Trophoblast cell (in vitro differentiated cells and primary cell): ENCODE measurements at places on chromosomes 1 and 21.

- DNase-seq = no peak
These were observed 16.3 kb downstream of the TAL1 start for GRCh38 chr1:47215713-47216112.

GRCh38 chr1:21242846-21243245 is 47.4 kb downstream of the ECE1 start:
- no peak for DNase-seq

GRCh38 chr1:202812176-202813026 is 1.6 kb downstream of the PCAT6 start:
- peak; percentile 67 for DNase-seq

DNA sequence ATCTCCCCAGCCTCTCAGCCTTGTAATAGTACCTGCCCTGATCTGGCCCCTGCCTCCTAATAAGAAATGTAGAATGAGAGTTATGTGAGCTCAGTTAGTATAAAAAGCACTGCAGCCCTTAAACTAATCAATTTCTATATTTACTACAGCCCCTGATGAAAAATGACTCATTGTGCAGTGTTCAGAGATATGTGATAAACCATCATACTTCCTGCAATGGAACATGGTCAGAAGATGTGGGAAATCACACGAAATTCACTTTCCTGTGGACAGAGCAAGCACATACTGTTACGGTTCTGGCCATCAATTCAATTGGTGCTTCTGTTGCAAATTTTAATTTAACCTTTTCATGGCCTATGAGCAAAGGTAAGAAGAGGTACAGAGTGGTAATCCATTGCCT is 176.8 kb upstream of the PDE4B start:
- DNase-seq = no peak

GRCh38 chr1:207001492-207002245 is 30.9 kb downstream of the C1orf116 start:
- peak; percentile 80 for DNase-seq

GRCh38 chr1:231338270-231339128 is at the start of gene SPRTN:
Gene SPRTN, plus strand, starts transcription at chr1:231338293. Its CDS starts 91 bp downstream, at chr1:231338384.
- no peak for DNase-seq

DNA sequence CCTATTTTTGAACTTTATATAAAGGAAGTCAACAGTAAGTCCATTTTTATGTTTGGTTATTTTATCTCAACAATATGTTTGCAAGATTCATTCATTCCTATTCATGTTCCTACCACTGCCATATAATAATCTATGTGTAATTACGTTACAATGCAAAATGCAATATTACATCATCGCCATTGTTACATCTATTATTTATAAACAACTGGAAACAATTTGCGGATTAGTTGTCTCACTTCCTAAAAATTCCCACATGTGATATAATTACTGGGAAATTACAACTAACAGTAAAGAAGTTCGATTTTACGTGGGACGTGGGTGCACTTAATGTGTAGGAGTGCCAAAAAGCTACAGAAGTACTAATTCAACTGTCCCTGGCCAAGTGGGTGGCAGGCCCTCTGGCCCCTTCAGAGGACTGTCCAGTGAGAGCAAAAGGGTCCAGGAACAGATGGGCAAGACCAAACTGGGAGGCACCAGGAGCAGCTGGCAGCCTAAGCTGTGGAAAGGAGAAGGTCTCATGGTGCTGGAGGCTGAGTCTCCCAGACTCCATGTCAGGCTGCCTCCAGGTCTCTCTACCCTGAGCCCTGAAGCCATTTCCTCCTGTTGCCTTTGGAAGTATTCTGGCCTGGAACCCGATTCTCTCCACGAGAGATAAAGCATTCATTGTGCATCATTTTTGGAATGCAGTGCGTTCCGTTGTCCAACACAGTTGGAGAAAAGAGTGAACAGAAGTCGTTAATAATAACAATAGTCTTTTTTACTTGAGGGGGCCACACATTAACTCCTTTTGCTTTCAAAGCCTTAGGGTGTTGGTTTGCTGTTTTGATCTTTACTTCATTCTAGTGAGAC is 42.9 kb downstream of the TNNT2 start:
- DNase-seq = no peak

- no peak for DNase-seq
These were observed 13.8 kb downstream of the UBASH3A start for GRCh38 chr21:42417533-42417932.

- no peak for DNase-seq
These were observed 12.7 kb upstream of the HYI start for GRCh38 chr1:43466403-43466802.

- DNase-seq = no peak
These were observed 156.0 kb upstream of the BACE2 start for GRCh38 chr21:41011951-41012366.

DNA sequence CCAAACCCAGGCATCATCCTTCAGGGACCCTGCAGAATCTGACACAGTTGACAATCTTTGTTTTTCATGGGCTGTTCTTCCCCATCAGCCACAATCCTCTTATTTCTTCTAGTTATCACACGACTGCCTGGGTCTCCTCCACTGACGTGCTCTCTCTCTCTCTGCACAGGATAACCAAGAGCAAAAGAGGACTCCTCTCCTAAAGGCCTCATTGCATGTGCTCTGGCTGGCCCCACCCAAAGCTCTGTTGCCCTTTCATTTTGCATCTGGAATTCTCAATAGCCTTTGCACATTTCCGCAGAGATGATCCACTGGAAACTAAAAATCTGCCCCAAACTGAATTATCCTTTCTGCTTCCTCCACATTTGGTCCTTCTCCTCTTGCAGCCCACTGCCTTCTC is 58.5 kb downstream of the KANK4 start:
- no peak for DNase-seq

DNA sequence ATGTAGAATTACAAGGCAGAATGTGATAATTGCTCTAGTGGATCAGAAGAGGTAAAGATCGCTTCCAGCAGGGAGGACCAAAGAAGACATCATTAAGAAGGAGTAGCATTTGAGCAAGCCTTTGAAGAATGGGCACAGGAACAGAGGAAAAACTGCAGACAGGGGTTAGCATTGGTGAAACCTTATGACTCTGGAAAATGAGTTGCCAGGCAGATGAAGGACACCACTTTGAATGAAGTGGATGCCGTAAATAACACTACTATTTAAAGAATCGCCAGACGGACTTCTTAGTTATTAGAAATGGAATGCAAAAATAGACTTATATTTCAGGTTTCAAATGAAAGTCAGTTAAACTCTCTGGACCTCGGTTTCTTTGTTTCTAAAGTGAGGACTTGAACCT is 727.7 kb downstream of the USP25 start:
- no peak for DNase-seq

DNA sequence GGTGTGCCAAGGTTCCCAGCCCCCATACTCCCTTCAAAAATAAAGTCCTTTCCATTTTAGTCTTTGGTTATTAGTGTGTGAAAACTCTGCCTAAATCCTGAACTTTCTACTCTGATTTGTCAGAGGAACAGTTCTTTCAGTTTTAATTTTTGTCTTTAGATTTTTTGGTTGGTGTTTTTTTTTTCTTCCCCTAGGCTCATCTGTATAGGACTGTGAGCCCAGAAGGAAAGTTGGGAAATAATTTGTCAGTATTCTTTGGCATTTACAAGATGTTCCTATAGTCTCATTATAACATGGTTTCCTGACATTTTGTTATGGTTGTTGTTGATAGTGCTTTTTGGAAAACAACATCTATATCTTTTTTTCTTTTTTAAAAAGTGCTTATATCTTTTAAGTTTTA is 38.0 kb downstream of the LAMC1 start:
- DNase-seq = no peak

GRCh38 chr1:56578138-56578962 is 1.0 kb downstream of the PLPP3 start:
- peak; percentile 31 for DNase-seq

DNA sequence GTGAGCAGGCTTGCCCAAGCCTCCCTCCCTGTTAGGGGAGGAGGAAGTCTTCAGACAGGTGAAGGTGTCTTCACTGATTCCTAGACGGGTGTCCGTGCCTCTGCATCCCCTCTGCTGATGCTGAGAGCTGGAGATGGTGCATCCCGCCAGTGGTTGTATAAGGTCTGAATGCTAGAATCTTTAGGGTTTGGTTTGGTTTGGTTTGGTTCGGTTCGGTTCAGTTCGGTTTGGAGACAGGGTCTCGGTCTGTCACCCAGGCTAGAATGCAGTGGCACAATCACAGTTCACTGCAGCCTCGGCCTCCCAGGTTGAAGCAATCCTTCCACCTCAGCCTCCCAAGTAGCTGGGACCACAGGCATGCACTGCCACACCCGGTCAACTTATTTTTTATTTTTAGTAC is 153.6 kb downstream of the PGBD5 start:
- DNase-seq = no peak

GRCh38 chr1:167631936-167632614 is 2.0 kb downstream of the RCSD1 start:
- DNase-seq = no peak

- DNase-seq = no peak
These were observed 63.2 kb downstream of the PRKAB2 start for GRCh38 chr1:147109041-147109440.

- DNase-seq = no peak
These were observed 484.8 kb downstream of the BRINP3 start for GRCh38 chr1:189992856-189993255.

DNA sequence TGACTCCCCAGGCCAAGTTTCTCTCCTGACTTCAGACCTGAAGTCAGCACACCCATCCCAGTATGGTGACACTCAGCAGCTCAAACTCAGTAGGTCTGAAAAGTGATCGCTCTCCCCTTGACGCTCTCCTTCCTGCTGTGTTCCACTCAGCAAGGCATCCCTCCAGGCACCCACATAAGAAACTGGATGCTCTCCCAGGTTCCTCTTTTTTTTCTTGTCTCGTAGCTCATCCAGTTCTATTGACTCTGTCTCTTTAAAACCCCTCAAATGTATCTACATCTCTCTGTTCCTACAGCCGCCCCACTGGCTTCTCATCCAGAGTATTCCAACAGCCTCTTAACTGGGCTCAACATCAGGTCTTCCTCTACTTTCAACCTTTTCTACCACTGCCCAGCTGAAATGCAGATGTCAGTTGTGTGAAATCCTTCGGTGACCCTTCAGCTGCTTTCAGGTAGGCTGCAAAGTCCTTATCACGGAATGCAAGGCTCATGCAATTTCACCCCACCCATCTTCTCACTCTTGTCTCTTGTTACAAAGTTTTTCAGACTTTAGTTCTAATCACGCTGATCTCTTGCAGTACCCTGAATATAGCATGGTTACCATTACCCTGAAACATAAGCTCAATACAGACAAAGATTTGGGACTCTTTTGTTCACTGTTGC is 286.2 kb upstream of the POU3F1 start:
- DNase-seq = no peak

DNA sequence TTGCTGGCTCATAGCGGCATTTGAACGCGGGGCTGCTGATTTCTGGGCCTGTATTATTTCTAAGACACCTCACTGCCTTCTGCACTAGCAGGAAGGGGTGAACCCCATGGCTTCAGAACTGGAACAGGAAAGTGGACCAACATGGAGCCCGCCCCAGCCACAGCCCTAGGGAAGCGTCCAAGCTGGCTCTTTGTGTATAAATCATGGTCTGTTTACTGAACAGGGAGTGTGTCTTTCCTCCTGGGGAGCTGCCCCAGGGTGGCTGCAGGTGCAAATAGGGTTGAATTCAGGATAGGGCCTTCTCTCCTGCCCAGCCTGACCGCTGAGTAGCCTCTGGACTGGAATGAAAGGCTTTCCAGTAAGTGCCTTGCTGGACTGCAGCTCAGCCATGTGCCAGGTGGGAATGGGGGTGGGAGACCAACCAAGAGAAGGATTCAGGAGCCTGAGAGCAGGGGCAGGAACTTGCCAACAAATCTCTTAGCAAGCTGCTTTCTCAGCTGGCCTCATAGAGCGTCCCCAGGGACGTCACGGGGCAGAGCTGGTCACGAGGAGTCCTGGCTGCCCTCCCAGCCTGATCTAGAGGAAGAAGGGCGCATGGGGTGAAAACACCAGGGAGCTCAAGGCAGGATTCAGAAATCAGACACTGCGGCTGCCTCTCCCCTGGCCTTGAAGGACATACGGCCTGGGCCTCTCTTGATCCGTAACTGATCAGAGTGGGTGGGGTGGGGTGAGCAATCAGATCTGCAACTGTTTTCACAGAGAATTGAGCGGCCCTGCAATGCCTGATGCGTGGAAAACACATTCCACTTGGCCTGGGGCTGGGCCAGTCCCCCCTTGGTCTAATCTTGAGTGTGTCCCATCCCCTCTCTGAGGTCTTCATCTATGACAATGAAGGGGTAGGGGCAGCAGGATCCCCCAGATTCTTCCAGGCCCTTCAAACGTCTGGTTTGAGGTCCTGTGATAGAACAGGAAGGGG is 56.5 kb upstream of the SELENON start:
- DNase-seq = no peak

- DNase-seq = no peak
These were observed 34.6 kb downstream of the KCNH1 start for GRCh38 chr1:211099393-211099792.

DNA sequence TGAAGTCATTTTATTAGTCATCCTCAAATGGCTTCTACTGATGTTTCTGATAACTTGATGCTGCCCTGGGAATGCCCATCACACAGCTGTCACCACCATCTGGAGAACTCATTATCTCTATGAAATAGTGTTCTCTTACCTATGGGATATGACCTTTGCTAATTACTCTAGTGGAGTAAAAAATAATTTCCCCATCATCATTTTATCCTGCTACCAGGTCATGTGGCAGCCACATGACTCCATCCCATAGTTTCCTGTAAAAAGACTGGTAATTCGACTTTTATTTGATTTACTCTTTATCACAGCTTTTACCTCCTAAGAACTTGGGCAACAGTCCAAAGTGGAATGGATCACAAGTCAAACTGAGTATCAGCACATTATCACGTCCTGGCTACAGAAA is 76.1 kb upstream of the USP25 start:
- DNase-seq = no peak

- no peak for DNase-seq
These were observed 862 bp upstream of the PLEKHO1 start for GRCh38 chr1:150148837-150149270.

DNA sequence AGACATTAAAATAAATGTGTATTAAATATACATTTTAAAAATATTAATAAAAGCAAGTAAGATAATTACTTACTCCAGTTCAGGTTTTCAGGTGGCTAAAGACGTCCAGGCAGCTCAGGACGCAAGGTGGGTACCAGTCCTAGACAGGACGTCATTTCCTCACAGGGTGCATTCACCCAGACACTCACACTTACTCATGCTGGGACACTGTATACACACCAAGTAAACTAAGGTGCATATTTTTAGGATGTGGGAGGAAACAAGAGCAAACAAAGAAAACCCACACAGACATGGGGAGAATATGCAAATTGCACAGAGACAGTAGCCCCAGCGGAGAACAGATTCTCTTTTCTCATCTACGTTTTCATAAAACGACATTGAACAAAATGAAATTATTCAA is 457.9 kb downstream of the BRINP3 start:
- peak; percentile 24 for DNase-seq

- DNase-seq = no peak
These were observed 238.7 kb upstream of the SNX7 start for GRCh38 chr1:98422816-98423215.
